ENCODE measurements at places on chromosomes 2 and 18.

- no peak for DNase-seq
These were observed 43.2 kb upstream of the LOXHD1 start for GRCh38 chr18:46700066-46700824.

DNA sequence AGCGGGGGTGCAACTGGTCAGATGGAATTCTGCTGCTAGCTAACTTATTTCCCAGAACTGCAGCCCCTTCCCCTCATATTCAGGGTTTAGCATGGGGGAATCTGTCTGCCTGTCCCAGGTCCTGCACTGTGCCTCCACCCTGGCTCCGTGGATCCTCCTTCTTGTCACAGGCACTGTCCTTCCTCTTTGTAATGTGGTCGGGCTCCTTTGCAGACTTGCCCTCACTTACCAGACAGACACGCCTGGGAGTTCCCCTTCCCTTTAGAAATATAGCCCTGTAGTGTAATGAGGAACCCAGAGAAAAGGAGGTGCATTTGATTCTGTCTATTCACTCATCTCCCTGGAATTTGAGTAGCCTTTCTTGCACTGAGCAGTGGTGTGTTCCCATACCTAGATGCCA, 108.7 kb downstream of the TRIM43 start:
- no peak for DNase-seq

GRCh38 chr2:118752762-118753429, 94.6 kb downstream of the EN1 start:
- DNase-seq: no peak

DNA sequence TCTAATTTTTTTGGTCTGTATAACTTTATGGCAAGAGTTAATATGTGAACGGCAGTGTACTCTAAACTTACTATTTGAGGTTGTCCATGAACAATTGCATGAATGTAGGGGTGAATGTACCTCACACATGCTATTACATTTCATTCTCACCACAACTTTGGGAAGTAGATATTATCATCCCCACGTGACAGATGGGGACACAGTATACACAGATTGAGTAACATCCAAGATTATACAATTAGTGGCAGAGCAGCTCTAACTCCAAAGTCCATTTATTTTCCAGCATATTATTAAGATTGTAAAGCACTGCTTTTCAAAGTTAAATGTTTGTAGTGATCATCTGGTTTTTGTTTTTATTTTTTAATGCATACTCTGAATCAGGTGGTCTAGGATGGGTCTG, 622.1 kb upstream of the ZEB2 start:
- DNase-seq: no peak
